ENCODE measurements at places on chromosomes 1 and 21.

GRCh38 chr1:248818505-248819374 lies 7.0 kb downstream of the SH3BP5L start:
- DNase-seq, result no peak

DNA sequence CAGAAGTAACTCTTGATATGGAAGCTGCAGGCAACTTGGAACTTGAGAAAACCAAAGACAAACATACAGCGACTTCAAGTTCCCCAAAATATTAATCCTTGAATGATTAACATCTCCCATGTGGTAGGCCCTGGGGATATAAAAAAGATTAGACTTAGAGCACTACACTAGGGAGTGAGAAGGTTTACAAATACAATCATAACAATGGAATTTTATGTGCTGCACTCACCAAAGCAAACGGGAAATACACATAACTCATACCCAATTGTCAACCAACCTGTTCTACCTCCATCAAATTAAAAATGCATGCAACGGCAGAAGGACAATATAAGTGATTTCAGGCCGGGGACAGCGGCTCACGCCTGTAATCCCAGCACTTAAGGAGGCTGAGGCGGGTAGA lies 3.7 kb downstream of the SMYD3 start:
- no peak for DNase-seq

DNA sequence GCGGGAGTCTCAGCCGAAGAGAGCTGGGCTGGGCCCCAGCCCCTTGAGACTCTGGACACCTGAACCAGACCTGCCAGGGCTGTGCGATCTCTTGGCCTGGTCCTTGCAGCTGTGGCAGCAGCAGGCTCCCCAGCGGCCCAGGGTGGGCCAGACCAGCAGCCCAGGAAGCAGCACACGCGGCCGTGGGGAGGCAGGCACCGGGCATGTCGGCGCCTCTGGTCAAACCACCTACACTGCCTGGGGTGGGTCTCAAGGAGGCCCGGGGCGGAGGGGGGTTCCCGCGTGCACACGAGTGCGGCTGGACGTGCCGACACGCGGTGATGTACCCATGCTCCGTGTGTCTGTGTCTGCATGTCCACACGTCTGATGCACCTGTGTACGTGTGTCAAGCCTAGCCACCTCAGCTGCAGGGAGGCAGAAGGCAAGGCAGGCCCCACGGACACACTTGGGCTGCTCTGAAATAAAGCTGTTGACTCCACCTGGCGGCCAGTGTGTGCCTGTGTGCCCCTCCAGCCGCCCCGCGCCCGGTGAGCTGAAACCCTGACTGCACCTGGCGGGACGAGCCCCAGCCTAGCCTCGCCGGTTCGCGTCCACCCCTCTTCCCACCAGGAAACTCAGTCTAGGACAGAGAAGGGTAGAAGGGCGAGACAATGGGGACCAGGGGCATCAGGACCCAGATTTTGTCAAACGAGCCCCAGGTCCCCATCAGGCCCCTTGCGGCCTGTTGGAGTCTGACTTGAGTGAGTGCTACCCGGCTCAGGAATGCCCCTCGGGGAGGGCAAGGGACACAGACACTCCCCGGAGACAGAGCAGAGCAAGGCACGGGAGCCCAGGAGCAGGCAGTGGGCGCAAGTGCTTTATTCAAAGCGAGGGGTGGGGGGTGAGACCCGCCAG lies 11.6 kb downstream of the SCNN1D start:
- no peak for DNase-seq

- DNase-seq, result no peak
Observed at GRCh38 chr1:168360151-168361021, 79.7 kb downstream of the TBX19 start.

GRCh38 chr1:201384406-201384782 lies 6.9 kb upstream of the TNNT2 start:
- DNase-seq, result no peak

DNA sequence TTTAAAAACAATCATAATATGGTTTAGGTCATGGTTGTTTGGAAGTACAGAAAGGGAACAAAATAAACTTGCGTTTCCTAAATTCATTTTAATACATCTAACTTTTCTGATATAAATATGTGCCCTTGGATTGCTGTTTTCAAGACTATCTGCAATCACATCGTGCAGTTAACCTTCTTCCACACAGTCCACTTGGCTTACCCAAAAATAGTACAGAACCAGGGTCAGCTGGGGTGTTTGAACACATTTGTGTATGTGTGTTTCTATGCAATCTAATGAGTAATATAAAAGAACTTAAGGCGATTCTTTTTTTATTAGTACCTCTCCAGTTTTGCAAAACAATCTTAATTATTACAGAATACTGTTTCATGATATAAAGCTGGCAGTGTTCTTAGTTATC lies 19.9 kb downstream of the SAMSN1 start:
- DNase-seq, result no peak

- no peak for DNase-seq
Observed at GRCh38 chr1:30310966-30311742, 412.2 kb downstream of the MATN1 start.

- no peak for DNase-seq
Observed at GRCh38 chr21:33898586-33898985, 17.0 kb downstream of the ATP5PO start.

- no peak for DNase-seq
Observed at GRCh38 chr21:25507522-25507921, 99.8 kb downstream of the MRPL39 start.

DNA sequence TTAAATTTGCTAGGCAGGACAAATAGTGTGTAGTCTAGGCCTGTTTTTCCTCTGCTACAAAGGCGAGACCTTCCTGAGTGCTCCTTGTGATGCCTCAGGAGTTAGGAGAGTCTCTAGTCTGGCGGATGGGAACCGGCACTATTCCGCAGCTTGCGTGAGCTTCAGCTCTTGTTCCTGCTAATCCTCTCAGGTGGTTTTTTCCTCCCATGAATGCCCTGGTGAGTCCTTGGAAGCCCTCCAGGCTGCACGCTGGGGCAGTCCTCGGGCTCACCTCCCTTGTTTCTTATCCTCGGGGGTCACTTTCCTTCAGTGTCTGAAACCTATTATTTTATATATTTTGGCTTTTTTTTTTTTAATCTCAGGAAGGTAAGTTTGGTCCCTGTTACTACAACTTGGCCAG lies 28.2 kb downstream of the UTS2 start:
- no peak for DNase-seq

DNA sequence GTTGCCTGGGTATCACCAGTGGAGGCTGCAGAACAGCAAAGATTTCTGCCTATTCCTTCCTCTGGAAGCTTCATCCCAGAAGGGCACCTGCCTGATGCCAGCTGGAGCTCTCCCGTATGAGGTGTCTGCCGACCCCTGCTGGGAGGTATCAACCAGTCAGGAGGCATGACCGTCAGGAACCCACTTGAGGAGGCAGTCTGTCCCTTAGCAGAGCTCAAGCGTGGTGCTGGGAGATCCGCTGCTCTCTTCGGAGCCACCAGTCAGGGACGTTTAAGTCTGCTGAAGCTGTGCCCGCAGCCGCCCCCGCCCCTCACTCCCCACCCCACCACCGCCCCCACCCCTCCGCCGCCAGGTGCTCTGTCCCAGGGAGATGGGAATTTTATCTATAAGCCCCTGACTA lies 23.1 kb upstream of the HFM1 start:
- no peak for DNase-seq

GRCh38 chr1:47761201-47761930 lies 235.8 kb downstream of the TRABD2B start:
- DNase-seq, result no peak

DNA sequence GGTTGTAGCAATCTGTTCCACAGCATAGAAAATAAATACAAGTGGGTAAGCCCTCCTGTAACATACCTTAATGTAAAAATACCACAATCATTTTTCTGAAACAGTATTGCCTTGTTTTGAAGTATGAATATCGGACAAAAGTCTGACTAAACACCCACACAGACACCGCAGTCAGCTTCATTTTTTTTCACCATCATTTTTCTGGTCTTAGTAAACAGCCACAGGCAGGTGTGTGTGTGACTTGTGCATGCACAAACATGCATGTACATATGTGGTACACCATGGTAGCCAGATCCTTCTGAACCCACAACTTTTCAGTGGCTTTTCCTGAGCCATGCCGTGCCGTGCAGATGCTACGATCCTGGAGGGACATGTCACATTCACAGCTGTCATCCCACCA lies 261.7 kb downstream of the PCP4 start:
- DNase-seq, result no peak

DNA sequence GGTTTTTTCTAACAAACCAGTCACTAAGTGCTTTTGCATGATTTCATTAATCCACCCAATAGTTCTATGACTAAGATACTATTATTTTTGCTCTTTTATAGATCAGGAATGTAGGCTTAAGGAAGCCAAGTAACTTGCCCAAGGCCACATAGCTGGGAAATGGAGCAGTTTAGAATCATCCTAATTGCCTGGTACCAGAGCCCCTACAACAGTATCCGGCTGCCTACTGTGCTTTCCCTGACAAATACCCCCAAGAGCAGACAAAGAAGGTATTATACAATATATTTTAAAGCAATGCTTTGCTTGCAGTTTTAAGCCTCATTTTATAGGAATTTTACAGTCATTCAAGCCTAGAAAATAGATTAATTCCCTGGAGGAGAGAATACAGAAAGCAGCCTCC lies 45.5 kb upstream of the RASAL2 start:
- DNase-seq, result no peak

- no peak for DNase-seq
Observed at GRCh38 chr21:41359286-41359685, 2.5 kb upstream of the MX2 start.

- DNase-seq, result no peak
Observed at GRCh38 chr1:226884966-226885820, 14.8 kb downstream of the PSEN2 start.

GRCh38 chr1:211676106-211676583 lies 724 bp upstream of the NEK2 start:
- no peak for DNase-seq

- DNase-seq, result no peak
Observed at GRCh38 chr1:10456048-10456447, 6.2 kb downstream of the CORT start.

- DNase-seq, result no peak
Observed at GRCh38 chr1:64555947-64556346, 86.0 kb downstream of the CACHD1 start.

DNA sequence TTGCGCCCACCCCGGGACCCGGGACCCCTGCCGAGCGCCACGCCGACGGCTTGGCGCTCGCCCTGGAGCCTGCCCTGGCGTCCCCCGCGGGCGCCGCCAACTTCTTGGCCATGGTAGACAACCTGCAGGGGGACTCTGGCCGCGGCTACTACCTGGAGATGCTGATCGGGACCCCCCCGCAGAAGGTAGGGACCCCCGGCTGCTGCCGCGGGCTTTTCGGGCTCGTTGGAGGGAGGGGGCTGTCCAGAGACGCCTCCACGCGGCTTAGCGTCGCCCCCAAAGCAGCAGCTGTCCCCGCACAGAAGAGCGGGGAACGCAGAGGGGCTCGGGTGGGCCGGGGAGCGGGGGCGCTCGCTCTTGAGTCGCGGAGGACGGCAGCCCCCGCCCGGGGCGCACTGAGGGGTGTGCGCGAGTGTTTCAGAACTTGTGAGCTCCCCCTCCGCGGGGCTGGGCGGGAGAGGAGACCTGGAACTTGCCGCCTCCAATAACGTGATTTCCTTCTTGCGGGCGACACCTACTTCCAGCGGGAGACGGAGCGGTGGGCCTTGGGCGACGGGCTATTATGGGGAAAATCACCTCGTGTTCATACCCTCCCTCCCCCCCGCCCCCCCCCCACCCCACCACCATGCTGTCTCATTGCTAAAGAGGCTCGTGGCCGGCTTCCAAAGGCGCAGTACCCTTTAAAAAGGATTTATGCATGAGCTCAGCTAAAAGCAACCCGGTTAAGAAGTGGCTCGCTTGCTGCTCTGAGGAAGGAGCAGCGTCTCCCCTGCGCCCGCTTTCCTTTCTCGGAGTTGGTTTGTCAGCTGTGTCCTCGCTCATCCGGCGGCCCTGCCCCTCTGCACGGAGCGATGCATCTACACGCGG lies 664 bp downstream of the BACE2 start:
- DNase-seq, result no peak

GRCh38 chr1:27253596-27253995 lies 19.2 kb downstream of the WDTC1 start:
- no peak for DNase-seq

DNA sequence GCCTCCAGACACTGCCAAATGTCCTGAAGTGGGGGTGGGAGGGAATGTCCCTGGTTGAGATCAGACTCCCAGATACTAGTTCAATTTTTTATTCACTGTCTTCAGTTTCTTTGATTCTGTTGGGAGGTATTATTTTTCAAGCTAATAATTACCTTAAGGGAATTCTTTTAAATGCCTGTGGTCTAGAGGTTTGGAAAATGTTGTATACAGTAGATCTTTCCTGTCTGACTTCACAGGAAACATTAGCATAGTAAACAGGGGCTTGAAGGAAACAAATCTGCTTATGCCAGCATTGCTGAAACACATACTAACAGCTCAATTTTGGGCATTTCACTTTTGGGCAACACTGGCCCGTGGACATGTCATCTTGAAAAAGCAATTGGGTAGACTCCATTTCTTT lies 84.3 kb upstream of the HP1BP3 start:
- no peak for DNase-seq

DNA sequence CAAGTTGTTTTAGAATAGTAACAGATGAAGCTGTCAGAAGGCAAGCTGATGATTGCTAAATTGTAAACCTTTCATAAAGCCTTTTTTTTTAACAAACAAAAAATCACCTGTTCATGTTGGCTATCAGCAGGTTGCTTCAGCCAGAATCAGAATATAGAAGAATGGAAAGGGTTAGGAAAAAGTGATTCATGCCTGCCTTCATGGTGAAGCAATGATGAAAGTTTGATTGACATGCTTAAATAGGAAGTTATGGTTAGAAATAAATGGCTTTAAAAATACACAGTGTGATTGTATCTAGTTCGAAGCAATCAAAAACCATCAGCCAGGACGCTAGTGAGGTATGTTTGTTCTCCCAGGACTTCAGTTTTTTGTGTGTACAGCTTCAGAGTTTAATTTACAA lies 37.9 kb downstream of the GABPA start:
- DNase-seq, result no peak

DNA sequence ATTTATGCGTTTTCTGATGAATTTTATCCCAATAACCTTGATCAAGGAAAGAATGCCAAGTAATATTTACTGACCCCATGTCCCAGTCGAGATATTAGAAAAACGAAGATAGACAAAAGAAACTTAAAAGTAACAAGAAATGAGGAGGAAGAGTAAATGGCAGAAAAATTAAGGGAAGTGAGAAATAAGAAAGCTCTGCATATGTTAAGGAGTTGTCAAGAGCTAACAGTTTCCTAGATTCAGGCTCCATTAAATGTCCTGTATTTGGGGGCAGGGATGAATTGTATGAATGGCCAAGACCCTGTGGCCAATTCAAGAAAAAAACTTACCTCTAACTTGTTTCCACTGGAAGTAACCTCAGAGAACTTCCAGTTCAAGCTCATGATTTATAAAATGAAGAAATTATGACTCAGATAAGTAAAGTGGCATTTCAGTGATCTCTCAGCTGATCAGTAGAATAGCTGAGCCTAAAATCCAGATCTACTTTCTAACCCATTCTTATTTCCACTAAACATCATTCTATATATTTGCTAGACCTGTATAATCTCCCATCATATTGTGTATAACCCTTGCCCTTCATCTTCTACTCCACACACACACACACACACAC lies 73.2 kb downstream of the ZC3H11B start:
- DNase-seq, result no peak
